ENCODE measurements at places on chromosomes 7 and 10.

DNA sequence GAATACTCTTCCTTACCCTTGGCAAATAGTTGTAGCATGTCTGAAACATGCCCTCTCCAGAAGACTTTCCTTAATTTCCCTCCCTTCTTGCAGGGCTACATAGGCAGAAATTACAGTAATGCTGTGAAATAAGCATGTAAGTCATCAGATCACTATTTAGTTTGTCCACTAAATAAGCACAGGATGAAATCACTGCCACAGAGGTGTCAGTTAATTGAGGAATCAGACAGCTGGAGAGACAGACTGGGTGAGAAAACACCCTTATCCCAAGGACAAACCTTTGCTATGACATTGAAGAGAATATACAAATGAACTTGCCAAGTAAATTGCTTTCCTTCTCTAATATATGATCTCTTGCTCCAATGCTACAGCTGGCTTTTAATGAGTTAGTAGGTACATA lies 129.3 kb downstream of the CHRM2 start:
- DNase-seq = no peak

DNA sequence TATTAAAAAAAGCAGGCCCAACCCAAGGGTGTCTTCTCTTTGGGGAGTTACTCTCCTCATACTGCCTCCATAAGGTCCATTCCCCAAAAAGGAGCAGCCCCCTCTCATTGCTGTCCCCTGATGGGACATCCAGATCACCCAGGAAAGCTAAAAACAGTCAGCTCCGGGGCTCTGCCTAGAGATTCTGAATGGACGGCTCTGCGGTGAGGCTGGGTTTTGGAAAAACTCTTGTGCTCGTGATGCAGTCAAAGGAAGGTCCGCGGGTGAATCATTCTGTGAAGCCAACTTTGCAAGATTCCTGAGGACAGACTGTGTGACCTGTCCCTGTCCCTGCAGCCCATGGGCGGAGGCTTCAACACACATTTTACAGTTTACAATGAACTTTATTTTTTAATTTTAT lies 351.5 kb downstream of the TYW1 start:
- DNase-seq = no peak

DNA sequence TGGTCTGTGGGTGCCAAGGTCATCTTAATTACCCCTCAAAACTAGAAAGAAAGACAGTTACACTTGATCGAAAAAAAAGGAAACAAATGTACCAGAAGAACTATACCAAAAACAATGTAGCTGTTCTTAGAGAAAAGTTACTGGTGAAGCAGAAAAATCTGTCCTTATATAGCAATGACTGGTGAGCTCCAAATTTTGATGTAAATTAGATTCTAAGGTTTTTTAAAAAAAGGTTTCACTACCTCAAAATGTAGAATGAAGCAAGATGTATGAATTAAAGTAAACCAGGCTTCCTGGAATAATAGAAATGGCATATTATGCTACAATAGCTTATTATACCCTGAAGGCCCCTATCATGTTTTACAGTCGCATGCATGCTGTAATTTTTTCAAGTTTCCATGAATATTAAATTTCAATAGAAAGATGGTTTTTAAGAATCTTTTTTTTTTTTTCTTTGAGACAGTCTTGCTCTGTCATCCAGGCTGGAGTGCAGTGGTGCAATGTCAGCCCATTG lies 28.4 kb upstream of the FKBP9 start:
- no peak for DNase-seq

DNA sequence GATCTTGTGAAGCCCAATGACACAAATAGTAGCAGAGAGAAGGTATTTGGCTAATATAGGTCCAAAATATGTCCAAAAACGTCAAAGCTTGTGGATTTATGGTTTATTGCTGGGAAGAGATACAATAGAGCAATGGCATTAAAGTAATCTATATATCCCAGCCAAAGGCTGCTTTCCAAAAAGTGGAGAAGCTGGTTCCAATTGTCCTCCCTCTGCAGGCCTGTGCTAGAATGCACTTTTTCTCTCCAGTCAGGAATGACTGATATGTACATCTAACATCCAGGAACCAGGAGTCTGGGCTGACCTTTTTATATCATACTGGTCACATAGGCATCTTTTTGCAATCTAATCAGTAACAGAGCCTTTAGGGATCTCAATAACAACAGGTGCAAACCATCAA lies 167.1 kb upstream of the FAM3C start:
- no peak for DNase-seq

- DNase-seq = no peak
Observed at GRCh38 chr7:98203261-98203963, 7.8 kb upstream of the BHLHA15 start.

DNA sequence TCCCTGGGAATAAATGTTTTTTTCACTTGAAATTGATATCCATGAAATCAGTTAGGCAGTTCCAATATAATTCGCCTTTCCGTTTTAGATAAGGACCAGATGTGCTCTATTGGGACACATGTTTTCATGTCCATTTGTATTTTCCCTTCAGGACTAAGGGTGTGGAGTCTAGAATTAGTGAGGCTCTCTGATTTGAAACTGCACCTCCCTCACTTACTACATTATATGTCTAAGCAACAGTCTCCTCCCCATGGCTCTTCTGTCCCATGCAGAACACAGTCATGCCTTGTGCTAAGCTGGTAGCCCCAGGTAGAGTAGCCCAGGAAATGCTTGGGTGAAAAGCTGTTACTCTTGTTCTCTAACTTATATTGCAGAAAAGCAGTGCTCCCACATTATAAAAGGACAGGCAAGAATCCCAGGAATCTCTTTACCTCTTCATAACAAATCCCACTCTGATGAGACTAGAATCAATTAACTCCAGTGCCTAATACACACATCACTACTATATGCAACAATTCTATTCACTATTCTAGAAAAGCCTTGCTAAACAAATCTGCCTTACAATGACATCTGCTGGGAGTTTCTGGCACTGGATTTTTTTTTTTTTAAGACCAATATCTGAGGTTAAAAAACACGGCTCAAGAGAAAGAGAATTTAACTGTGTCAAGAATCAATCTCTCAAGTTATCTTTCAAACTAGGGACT lies 293.9 kb downstream of the SNX13 start:
- DNase-seq = peak; percentile 12

DNA sequence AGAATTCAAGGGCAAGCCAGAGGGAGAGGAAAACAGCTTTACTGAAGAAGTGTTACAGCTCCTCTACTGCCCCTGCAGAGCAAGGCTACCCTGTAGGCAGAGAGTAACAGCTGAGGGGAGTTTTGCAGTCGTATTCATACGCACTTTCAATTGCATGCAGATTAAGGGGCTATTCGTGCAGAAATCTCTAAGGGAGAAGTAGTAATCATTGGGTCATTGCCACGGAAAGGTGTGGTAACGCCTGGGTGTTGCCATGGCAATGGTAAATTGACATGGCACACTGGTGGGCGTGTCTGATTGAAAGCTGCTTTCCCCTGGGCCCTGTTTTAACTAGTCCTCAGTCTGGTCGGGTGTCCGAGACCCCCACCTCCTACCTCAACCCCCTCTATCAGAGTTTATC lies 227.2 kb downstream of the NSUN6 start:
- no peak for DNase-seq

GRCh38 chr7:26201247-26202018 lies at the start of gene CBX3:
CBX3 (plus strand) TSS chr7:26201745; CDS start chr7:26202999, 1,254 bp downstream.
- DNase-seq = no peak

- no peak for DNase-seq
Observed at GRCh38 chr10:8133146-8133545, 78.7 kb downstream of the GATA3 start.

- no peak for DNase-seq
Observed at GRCh38 chr7:121485467-121486243, 89.5 kb upstream of the FAM3C start.

DNA sequence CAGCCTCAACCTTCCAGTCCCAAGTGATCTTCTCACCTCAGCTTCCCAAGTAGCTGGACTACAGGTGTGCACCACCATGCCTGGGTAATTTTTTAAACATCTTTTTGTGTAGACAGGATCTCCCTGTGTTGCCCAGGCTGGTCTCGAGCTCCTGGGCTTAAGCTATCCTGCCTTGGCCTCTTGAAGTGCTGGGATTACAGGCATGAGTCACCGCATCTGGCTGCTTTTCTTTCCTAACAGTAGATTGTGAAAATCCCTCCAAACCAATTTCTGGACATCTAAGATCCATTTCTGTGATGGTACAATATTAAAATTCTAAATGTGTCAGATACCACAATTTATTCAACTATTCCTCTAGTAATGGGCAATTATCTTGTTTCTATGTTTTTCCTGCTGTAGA lies 38.7 kb downstream of the RAB18 start:
- no peak for DNase-seq

- no peak for DNase-seq
Observed at GRCh38 chr7:12757443-12757842, 70.0 kb downstream of the ARL4A start.

DNA sequence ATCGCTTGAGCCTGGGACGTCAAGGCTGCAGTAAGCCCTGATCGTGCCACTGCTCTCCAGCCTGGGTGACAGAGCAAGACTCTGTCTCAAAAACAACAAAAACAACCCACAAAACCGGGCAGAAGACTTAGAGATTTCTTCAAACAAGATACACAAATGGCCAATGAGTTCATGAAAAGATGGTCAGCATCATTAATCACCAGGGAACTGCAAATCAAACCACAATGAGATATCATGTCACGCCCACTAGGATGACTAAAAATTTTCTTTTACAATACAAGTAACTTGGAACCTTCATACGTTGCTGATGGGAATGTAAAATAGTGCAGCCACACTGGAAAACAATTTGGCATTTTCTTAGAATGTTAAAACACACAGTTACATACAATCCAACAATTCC lies 77.3 kb upstream of the GRID1 start:
- DNase-seq = no peak

- no peak for DNase-seq
Observed at GRCh38 chr10:7836571-7836970, 18.3 kb downstream of the TAF3 start.

GRCh38 chr7:128405471-128406313 lies 4.1 kb downstream of the IMPDH1 start:
- no peak for DNase-seq
